Activated CD4-positive, alpha-beta T cell treated with anti-CD3 and anti-CD28 coated beads, Interleukin-2, amount 10 ng/mL, durations not matched to agents 7 days and 5 days (primary cell): ENCODE measurements at places on chromosomes 6 and 20.
A peak's percentile ranks its signal among the peaks of the same experiment; 100 is the strongest.

DNA sequence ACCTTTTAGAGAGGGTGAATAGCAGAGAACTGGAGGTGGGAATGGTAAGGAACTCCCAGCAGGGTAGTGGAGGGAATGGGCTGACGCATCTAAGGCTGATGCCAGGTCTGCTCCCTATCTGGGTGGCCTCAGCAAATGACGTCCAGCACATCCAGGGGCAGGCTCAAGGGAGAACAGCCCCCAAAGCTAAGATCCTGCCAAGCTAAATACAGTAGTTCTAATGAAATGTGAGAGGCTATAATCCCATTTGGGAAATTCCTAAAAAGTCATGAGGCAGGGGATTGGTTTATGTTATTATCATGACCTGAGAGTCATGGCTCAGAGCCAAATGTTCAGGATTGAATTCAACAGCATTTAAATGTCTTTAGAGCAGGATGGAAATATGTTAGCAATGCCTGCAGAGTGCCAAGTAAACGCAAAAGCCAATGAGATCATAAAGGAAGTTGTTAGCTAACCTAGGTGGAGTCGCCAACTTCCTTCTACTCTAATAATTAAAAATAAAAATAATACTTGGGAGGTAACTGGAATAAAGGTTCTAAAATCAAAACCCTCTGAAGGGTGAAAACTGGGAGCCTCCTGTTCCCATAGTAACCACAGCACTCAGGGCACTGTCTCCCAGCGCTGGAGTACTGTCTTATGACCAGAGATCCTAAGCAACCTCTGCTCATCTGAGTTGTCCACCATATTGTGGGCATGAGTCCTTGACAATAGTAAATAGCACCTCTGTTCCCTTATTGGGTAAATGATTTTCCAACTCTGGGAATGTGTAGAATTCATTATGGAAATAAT is 34.8 kb downstream of the IYD start:
- no peak for DNase-seq

DNA sequence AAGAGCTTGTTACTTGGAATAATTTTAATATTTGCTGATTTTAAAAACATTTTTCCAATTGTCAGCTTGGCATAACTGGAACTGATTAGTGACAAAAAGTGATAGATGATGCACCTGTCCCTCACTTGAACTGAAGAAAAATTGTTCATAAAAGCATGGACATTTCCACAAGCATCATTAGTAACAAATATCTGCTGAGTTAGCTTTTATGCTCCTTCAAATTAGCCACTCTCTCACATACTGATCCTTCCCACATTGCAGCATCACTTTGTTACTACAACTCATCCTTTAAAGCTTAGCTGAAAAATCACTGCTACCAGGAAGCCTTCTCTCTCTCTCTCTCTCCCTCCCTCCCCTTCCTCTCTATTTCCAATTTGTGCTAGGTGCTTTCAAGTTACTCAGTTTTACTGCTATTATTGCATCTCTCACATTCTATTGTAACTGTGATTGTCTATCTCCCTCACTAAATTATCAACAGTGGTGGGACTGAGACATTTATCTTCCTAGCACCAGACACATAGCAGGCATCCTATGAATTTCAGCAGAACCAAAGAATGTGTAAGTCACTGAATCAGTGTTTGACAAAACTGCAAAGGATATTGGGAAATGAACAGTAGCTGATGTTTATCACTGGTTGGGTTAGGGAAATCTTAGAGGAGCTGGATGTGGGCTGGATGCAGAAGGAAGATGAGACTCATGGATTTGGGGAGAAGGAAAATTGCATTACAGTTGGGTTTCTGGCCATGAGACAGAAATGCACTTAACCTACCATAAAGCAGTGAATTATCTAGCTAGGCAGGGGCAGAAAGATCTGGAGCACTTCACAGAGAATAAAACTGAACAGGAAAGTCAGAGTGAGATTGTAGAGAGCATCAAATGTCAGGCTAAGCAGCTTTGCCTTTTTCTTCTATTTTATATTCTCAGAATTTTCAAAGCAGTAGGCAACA is 128.4 kb upstream of the PLN start:
- DNase-seq, result no peak

- no peak for DNase-seq
Observed at GRCh38 chr6:109503327-109504224, 20.6 kb upstream of the ZBTB24 start.

- DNase-seq, result peak; percentile 34
Observed at GRCh38 chr6:152552616-152553209, 84.4 kb downstream of the SYNE1 start.

GRCh38 chr20:61925555-61926252 is 140.0 kb downstream of the TAF4 start:
- DNase-seq, result no peak

- no peak for DNase-seq
Observed at GRCh38 chr20:36269507-36269906, 33.2 kb downstream of the AAR2 start.

- DNase-seq, result no peak
Observed at GRCh38 chr20:36642136-36642535, 3.9 kb downstream of the SLA2 start.

GRCh38 chr20:25319241-25320034 is 71.2 kb downstream of the ABHD12 start:
- DNase-seq, result no peak
